AG09319 (cell line): ENCODE measurements at places on chromosomes 4 and X.

DNA sequence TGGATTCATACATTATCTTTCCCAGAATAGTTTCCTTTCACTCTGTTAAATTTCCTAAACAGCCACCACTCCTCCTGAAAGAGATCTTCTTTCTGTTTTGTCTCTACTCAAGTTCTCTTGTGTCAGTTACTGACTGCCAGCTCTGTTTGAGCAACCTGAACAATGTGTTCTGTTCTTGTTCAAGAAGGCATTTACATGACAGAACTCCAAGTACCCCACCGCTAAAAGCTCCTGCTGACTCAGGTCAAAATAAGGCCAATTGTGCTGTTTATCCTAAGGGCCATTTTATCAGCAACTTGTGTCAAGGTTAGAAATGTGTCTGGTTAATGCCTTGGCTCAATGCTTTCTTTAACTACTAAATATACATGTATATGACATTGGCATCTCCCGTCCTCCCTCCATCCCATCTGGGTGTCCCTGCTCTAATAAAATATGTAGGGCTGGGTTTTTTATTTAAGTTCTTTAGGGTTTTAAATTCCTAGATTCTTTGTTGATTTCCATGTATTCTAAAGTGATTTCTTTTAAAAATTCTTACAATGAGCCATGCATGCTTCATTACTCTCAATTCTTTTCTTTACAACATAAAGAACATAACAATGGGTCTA, 144.3 kb upstream of the PAQR3 start:
- no peak for DNase-seq

GRCh38 chr4:48481581-48481980, 1.6 kb upstream of the SLC10A4 start:
- DNase-seq = no peak

DNA sequence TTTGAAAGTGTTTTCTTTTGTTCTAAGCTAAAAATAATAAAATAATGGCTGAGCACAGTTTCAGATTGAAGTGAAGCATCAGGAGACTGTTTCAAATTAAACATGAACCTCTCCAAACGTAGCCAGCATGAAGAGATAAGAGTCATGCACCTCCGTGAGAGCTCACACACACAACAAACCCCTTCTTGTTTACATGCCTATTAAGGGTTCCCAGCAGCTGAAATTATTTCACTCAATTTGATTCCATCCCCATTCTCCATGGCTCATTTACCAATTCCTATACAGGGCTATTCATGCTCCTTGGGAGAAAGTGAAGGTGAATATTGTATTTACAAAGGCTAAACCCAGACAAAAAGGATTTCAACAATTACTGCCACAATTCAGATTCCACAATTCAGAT, 954.1 kb upstream of the INTU start:
- no peak for DNase-seq

GRCh38 chrX:105758754-105759153, 63.6 kb upstream of the NRK start:
- DNase-seq = no peak

- no peak for DNase-seq
Observed at GRCh38 chr4:163976588-163976987, 482.1 kb downstream of the TMA16 start.

DNA sequence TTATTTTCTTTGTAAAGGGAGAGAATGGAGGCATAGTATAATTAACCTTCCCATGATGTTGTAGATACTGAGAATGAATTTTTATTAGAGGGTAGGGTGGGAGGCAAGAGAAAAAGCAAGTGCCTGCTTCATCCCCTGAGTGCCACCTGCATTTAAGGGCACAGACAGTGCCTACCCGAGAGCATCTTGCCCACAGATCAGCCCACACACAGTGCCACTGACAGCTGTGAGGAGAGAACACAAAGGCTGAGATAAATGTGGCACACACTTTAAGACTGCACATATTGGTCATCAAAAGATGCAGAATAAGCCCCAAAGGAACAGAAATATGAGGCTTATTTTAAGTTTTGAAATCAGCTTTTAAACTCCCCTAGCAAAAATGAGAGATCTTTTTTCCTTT, 250.8 kb downstream of the SLC39A8 start:
- DNase-seq = no peak

GRCh38 chrX:111083081-111083480, 12.9 kb upstream of the PAK3 start:
- no peak for DNase-seq
